Sciatic nerve (tissue), 2 donors: ENCODE measurements at places on chromosomes 1 and 21. TPM values are rescaled to one million over a fixed set of nuclear protein-coding genes. Genes with fewer than 3 reads are reported as not detected.

DNA sequence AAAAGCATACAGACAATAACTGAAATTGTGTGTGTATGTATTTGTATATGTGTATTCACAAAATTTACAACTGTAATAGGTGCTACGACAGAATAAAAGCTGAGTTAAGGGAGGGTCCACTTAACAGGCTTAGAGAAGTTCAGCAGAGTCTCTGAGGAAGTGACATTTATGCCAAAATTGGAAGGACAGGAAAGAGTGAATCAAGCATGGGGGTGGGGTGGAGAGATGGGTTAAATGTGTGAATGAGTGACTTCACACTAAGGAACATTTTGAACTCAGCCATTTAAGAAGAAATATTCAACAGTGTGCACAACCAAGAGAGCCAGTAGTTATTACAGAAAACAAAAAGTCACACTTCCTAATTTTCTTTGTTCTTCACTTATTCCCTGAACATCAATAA is 53.8 kb upstream of the RGS1 start:
- no peak for DNase-seq

GRCh38 chr1:28437924-28438699 is 67.7 kb upstream of the RCC1 start:
- peak; percentile 80 for DNase-seq

- DNase-seq, result no peak
Measured at GRCh38 chr1:163655565-163655964, 333.8 kb downstream of the NUF2 start.

DNA sequence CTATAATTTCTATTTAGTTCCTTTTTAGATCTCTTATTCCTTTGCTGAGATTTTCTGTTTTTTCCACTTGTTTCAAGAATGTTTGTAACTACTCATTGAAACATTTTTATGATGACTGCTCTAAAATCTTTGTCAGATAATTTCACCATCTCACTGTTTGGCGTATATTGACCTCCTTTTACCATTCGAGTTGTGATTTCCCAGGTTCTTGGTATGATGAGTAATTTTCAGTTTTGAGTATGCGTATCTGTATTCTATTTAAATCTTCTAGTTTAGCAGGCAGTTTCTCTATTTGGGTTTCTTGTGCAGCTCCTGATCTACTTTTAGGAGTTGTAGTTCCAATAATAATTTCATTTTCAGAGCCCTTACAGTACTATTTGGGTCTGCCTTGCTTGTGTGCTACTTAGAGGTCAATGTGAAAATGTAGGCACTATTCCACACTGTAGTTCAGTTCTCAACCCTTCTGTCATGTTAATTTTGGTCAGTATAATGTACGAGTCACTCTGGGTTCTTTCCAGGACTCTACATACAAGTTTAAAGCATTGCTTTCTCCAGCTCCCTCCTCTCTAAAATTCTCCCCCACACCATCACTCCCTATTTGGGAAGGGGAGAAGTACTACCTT is 115.5 kb downstream of the ACBD6 start:
- DNase-seq, result no peak

GRCh38 chr1:30321246-30321910 is 402.0 kb downstream of the MATN1 start:
- DNase-seq, result peak; percentile 34

DNA sequence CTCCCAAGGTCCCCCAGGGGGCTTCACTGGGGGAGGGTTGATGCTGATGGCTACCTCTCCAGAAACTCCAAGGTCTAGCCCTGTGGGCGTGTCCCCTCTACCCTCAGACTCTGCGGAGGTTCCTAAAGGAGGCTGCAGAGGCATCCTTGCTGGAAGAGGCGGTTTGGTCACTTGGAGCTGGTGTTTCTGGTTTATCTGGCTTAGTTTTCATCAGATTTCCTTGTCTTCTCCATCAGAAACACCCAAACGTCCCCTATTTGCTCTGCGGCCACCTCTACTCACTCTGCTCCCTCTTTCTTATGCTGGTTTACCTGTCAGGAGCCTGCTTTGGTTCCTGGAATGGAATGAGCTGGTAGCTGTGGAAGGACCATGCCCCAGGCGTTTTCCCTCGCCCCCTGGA is 2.5 kb downstream of the PKP1 start:
- DNase-seq, result no peak

- DNase-seq, result no peak
Measured at GRCh38 chr1:157600236-157600635, 2.4 kb upstream of the FCRL4 start.

- no peak for DNase-seq
Measured at GRCh38 chr1:64624218-64624713, 120.6 kb upstream of the RAVER2 start.

DNA sequence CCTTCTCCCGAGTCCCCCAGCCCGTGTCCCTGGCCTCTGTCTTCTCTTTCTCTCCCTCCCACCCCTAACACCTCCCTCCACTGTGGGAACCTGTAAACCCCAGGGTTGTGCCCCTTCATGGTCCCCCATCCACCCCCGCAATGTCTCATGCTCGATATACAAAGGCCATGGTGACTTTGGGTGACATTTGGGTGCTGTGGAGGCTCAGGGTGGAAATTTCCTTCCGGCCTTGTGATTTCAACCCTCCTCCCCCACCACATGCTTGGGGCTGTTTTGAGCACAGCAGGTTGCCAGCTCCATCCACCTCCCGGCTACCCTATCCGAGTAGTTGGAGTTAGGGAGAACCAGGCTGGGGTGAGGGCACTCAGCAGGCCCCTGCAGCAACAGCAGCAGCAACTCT is 25.7 kb upstream of the VPS13D start:
- no peak for DNase-seq

GRCh38 chr1:10209590-10209904 is 823 bp upstream of the KIF1B start:
- no peak for DNase-seq

DNA sequence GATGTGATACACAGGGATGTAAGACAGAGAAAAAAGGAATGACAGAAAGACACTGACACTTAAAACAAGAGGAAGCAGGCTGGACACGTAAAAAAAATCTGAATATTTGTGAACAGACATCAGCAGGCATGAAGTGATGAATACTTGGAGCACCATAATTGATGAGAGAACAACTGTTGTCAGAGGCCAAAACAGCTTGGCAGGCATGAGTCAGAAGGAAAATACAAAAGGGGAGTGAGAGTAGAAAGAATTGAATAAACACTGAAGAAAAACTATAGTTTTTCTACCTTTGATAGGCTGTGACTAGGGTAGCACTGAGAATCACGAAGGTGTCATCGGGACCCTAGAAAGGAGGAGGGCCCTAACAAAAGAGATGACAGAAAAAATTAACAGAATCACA is 21.6 kb upstream of the GUCA2A start:
- DNase-seq, result no peak

- peak; percentile 59 for DNase-seq
Measured at GRCh38 chr1:177170756-177171535, at the start of gene BRINP2. Gene BRINP2, plus strand, starts transcription at chr1:177170958. Its CDS starts 58,919 bp downstream, at chr1:177229877.

GRCh38 chr1:30719406-30720270 is 3.7 kb downstream of the MATN1 start:
- no peak for DNase-seq

DNA sequence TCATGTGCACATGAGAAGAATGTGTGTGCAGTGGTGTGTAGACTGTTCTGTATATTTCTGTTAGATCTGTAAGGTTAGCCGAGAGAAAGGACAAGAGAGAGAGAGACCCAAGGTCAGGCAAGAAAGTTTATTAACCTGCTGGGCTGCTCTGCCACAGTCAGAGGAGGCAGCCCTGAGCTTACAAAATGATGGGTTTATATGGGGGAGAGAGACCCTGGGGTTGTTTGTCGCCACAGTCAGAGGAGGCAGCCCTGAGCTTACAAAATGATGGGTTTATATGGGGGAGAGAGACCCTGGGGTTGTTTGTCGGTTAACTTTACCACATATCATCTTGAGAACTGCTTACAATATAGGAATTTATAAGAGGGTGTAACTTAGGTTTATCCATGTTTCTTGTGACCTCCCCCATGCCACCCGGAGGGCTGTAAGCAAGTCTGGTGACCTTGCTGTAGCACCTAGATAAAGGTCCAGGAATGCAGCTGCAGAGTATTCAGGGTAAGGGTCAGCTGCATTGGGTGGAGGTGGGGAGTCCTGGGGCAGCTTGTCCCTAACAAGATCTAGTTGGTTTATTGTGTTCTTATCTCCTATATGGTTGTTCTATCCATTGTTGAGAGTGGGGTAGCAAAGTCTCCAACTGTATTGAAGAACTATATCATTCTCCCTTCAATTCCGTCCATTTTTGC is 9.3 kb upstream of the ZBTB40 start:
- DNase-seq, result no peak

- no peak for DNase-seq
Measured at GRCh38 chr1:199155166-199156019, 516.6 kb downstream of the PTPRC start.

GRCh38 chr1:89548122-89548857 is 23.7 kb downstream of the LRRC8B start:
- DNase-seq, result no peak

DNA sequence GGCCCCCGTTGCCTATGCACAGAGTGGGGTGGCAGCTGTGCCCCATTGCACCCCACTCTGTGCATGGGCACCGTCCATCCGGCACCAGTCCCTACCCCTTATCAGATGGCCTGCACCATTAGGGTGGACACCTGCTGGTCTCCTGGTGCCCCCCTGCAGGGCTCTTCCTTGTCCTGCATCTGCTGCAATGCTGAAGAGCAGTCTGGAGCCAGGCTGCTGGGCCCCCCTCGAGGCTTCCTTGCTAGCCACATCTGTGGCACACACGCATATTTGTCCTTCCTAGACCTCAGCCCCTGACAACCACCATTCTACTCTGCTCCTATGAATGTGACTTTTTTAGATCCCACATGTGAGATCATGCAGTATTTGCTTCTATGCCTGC is 56.4 kb downstream of the COL18A1 start:
- DNase-seq, result no peak

DNA sequence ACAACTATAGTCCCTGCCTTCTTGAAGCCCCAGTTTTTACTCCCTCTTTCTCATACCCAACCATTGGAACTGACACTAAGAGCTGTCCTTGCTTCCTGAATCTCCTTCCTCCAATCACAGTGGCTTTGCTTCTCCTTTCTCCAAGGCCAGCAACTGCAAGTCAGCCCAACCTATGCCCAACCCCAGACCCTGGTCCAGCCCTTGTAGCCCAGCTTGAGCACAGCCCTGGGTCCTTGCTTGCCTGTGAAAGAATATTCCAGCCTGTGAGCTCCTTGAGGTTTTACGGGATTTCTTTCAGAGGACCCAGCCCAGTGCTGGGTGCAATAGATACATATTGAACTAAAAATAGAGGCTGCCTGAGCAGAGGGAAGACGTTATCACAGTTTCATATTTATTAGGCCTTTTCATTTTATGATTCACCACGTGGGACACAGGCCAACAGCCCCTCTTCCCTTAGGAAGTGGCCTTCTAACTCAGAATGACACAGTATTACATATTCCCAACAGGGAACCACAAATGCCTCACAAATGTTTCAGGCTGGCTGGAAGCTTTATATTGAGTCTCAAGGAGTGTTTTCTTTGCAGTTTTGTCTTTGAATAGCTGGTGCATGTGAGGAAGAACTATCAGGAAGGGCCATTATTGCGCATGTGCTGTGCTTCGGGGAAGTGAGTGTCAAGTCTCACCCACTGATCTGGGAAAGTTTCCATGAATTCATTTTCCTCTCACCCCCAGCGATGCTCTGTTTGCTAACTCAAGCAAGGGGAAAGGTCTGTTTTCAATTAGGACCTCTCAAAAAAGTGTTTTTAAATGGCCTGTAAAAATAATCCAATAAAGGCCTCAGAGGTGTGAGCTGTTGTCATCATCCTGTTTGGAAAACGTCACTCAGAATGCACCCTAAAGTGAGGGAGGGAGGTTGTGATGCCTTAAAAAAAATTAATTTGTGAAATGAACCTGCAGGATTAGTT is 92.3 kb upstream of the NFIA start:
- peak; percentile 85 for DNase-seq

DNA sequence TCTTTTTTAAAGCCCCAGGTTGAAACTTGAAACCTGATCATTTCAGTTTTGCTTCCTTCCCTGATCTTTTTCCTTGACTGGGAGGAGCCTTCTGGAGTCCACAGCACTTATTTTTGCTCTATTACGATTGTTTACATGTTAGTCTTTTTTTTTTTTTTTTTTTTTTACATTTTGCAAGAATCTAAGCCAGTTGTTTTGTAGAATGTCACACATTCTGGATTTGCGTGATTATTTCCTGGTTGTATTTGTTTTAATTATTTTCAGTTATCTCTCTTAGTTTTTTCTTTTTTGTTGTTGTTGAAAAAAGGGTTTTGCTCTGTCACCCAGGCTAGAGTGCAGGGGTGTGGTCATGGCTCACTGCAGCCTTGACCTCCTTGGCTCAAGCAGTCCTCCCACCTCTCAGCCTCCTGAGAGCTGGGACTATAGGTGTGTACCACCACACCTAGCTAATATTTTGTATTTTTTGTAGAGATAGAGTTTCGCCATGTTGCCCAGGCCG is 32.8 kb downstream of the OSBPL9 start:
- DNase-seq, result no peak

DNA sequence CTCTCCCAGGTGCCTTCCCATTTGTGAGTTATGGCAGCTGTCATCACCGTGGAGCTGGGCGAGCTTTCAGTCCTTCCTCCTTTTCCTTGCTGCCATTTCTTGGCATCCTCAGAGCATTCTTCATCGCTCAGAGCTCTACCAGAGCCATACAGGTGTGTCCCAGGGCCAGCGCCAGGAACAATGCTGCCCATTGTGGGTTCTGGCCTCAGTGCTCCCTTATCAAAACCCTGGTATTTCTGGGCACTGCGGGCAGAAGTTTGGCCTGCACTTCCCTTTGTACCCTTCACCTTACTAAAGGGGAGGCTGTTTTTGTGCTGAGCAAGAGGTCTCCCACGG is 28.5 kb downstream of the RASSF5 start:
- DNase-seq, result no peak

- no peak for DNase-seq
Measured at GRCh38 chr1:229986737-229987337, 80.2 kb upstream of the GALNT2 start.

- DNase-seq, result no peak
Measured at GRCh38 chr1:55081905-55082296, 42.6 kb downstream of the PCSK9 start.

- no peak for DNase-seq
Measured at GRCh38 chr1:84479998-84480397, 932 bp downstream of the RPF1 start.

Gene GRIK3
- total RNA-seq, result 32.2 TPM

Gene OR14A2
- total RNA-seq, result not detected

Gene DPT
- 17.2 TPM for total RNA-seq

Gene OR10R2
- total RNA-seq, result not detected

Gene F11R
- total RNA-seq, result 20.3 TPM

Gene SYPL2
- total RNA-seq, result 4.2 TPM

Gene RNU1-2
- 13,769 TPM for total RNA-seq

Gene WLS
- 81.9 TPM for total RNA-seq

Gene BTBD19
- 35.0 TPM for total RNA-seq

Gene CLCNKB
- 1.4 TPM for total RNA-seq

Gene LHX8
- not detected for total RNA-seq

Gene TEDDM1
- not detected for total RNA-seq

Gene RAP1GAP
- 14.7 TPM for total RNA-seq

Gene CD5L
- 0.27 TPM for total RNA-seq

Gene KCNJ15
- total RNA-seq, result 9.3 TPM

Gene ZMYND12
- 1.6 TPM for total RNA-seq
